CD4-positive, alpha-beta T cell (primary cell): ENCODE measurements at places on chromosomes 16 and 17.
A peak's percentile ranks its signal among the peaks of the same experiment; 100 is the strongest.

- DNase-seq = no peak
Observed at GRCh38 chr16:76038097-76038496, 239.1 kb upstream of the CNTNAP4 start.

DNA sequence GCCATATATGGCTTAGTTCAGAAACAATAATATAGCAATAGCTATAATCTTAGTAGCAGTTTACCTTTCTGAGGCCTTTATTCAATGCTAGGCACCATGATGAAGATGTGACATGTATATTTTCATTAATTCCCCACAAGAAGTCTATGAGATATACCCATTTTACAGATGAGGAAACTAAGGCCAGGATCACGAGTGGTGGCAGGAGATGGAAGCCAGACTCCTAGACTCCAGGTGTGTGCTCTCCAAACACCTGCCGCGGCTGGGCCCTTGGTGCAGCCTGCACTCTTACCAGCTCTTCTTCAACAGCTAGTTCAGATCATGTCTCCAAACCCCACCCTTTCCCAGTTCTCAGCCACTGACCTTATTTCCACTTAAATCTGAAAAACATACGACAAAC is 15.2 kb downstream of the NXPH3 start:
- DNase-seq = no peak

DNA sequence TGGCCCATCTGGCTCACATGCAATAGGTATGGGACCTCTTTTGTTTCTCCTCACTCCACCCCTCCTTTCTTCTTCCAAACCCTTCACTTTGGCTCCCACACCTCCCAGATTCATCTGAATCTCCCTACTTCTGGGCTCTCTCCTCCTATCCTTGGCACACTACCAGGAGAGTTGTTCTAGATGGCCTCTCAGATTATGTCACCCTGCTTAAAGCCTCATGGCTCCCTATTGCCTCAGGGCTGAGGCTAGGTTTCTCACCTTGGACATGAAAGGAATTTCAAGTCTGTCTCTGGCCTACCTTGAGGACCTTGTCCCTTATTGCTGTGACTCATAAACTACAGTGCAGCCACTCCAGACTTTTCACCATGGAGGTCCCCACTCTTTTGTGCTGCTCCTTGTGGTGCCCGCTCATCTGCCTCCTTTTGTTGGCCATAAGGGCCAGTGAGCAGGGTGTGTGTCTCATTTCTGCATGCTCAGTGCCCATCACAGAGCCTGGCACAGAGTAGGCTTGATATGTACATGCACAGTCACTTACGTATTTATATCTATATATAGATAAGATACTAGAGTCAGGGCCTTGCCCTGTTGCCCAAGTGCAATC is 1.0 kb upstream of the MFAP4 start:
- DNase-seq = no peak

GRCh38 chr17:47190243-47190642 is 1.1 kb upstream of the CDC27 start:
- no peak for DNase-seq

DNA sequence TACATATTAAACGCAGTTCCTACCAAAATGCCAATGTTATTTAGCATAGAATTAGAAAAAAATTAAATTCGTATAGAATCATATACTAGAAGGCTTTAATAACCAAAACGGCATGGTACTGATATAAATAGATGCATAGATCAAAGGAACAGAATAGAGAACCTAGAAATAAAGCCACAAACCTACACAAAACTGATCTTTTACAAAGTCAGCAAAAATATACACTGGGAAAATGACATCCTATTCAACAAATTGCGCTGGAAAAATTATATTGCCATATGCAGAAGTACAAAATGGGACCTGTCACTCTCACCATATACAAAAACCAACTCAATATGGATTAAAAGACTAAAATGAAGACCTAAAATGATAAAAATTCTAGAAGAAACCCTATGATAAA is 1882.6 kb downstream of the TP53TG3F start:
- no peak for DNase-seq

- DNase-seq = no peak
Observed at GRCh38 chr17:39643271-39643670, 6.3 kb downstream of the STARD3 start.

GRCh38 chr17:45675012-45675411 is 109.1 kb upstream of the CRHR1 start:
- DNase-seq = no peak

DNA sequence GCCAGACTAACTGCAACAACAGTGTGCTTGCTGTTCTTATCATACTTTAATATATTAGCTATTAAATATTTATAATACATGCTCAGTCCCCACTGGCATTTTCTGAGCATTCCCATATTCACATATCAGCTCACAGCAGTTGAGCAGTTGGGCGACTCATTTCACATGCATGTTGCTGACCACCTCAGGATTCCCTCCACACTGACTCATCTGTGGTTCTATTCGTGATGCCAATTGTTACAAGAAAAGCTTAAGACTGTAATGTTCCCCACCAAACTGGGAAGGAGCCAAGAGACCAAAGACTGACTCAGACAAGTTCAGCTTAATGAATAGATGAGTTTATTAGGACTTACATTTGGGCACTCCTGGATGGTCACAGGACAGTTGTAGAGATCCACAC is 100.3 kb upstream of the KIF2B start:
- no peak for DNase-seq

- DNase-seq = peak; percentile 62
Observed at GRCh38 chr16:31382485-31383161, 10.5 kb upstream of the ITGAD start.

- DNase-seq = peak; percentile 56
Observed at GRCh38 chr17:7220593-7221277, 997 bp downstream of the ACADVL start.

DNA sequence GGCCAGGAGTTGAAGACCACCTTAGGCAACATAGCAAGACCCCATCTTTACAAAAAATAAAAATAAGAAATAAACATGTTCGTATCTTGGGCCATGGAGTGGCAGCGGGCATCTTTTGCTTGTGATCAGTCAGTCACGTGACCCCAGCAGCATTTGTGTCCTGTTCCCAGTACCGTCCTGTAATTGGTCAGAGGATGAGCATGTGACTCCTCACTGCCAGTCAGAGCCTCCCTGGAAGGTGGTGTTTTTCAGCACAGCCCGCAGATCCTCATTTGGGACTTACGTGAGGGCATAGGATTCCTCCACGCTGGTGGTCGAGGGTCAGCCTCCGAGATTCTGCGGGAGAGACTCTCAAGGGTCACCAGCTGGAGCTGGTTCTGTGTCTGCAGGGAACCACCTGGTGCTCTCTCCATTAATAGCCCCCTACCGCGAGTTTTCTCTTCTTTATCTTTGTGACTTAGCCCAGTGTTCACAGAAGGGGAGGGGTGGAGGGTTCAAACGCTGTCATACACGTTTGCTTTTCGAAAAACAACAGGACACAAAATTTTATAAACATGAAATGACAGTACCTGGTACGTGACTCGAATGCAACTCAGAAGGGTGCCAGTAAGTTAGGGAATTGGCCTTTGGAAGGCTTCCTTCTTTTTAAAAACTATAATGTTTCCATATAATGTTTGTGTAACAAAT is 17.2 kb downstream of the MRC2 start:
- DNase-seq = no peak

GRCh38 chr16:11429823-11430222 is 84.6 kb downstream of the RMI2 start:
- DNase-seq = no peak

GRCh38 chr16:3652373-3653195 is 1.9 kb upstream of the DNASE1 start:
- no peak for DNase-seq

DNA sequence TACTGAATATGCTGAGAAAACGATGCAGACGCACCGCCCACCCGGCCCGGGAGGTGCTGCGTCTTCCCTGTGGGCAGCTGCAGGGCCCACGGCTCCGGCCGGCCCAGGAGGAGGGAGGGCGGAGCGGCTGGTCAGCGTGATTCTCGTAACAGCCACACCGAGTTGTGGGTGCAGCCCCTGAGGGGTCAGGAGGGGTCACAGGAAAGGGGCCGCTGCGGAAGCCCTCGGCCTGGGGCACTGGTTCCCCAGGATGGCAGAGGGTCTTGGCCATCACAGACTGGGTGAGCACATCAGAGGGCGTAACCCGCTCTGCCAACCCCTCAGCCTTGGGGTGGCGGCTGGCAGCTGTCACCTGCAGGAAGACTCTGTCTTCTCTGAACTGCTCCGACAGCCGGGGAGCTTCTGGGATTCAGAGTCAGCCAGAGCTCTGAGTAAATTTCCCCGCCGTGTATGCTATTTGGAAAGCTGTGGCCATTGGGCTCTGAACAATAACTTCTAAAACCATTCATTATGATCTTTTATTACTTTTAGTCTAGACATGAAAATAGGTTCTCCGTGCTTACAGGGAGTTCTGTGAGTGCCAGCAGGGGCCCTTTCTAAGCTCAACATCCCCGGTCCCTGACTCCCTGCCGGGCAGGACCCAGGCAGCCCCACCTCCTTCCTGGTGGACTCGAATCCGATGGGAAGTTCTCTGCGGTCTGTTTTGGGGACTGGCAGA is 87.4 kb upstream of the CHMP6 start:
- no peak for DNase-seq

DNA sequence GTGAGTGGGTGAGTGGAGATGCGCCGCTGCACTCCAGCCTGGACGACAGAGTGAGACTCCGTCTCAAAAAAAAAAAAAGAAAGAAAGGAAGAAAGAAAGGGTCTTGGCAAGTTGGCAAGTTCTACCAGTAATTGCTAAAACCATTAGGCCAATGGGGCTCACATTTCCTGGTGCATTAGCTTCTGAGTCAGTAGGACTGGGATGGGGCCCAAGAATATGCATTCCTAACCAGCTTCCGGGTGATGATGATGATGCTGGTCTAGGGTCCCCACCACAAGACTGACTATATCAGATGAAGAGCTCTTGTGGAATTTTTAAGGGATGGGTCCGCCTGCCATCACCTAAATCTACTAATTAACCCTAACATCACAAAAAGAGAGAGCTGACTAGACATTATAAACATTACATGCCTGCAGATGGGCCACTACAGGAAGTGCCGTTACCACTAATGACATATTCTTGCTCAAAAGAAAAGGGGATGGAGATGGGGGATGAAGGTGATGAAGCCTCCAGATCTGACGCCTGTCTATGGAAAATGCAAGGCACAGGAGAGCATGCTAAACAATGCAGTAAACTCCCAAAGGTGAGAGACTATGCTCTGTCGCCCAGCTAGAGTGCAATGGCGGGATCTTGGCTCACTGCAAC is 13.1 kb downstream of the MYH11 start:
- no peak for DNase-seq

- peak; percentile 60 for DNase-seq
Observed at GRCh38 chr16:29029168-29029994, 44.5 kb downstream of the LAT start.

DNA sequence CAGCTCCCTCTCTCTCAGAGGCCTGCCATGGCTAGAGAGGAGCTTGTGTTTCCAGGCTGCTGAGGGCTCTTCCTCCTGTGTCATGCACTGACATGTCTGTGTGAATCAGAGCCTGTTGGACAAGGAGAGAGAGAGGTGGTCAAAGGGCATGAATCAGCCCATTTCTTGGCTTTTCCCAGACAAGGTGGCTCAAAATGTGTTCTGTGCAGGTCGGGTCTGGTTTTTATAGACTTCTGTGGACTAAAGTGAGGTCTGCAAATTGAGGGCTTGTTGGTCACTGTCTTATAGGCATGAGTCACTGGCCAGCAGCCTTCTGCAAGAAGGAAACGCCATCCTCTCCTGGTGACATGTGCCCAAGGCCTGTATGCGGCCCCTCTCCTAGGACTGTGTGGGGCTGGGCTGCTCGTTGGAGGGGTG is 97.9 kb downstream of the FOXL1 start:
- no peak for DNase-seq

- peak; percentile 50 for DNase-seq
Observed at GRCh38 chr17:80760511-80760911, 215.9 kb downstream of the RPTOR start.

GRCh38 chr16:24119807-24120206 is 136.3 kb upstream of the CACNG3 start:
- DNase-seq = no peak

GRCh38 chr17:80986816-80987475 is 4.7 kb upstream of the CHMP6 start:
- DNase-seq = no peak

DNA sequence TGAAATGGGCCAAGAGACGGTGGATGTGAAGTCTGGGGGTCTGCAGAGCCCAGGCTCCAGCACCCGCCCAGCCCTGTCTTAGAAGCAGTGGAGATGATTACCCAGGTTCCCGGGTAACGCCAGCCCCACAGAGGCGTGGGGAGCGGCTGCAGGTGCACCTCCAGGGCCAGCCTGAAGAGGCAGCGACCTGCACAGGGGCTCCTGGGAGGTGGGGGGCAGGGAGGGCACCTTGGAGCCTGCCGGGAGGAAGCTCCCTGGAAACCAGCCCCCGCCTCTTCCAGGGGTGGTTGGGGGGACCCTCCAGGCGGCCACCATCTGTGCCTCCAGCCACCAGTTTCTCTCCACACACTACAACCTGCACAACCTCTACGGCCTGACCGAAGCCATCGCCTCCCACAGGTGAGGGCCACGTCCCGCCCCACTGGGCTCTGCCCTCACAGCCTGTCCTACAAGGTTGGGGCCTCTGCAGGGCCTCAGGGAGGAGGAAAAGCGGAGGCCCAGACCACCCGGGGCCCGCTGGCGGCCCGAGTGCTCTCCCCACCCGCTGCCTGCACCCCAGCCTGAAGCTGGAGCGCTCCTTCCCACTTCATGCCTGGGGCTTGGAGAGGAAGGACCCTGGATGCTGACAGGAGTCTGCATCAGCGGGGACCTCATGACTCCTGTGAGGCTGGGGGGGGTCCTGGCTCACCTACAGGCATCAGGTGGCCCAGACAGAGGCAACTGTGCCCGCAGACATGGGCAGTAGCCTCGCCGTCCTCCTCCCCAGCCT is 10.5 kb downstream of the GAA start:
- DNase-seq = no peak

- no peak for DNase-seq
Observed at GRCh38 chr17:50967795-50968194, 101.6 kb upstream of the TOB1 start.

- DNase-seq = no peak
Observed at GRCh38 chr16:19733551-19733950, 15.5 kb downstream of the IQCK start.

DNA sequence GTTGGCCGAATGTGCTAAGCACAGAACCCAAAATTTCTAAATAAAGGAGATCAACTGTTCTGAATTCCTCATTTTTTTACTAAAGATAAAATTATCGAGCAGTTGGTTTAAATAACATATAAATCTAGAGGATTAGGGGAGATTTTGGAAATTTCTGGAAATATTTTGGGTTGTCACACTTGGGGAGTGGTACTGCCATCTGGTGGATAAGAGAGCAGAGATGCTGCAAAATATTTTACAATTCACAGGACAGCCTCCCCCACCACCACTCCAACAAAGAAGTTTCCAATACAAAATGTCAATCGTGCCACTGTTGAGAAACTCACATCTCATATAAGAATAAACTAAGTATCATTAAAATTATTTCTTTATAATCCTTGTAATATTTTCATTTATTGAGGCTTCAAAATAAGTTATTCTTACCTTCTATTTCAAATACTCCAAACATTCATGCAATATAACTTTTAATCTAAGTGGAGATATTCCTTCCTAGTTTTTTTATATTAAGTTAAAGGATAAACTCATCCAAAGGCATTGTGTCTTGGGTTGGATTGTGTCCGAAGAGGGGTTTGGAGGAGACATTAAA is 17.0 kb upstream of the ABCA8 start:
- no peak for DNase-seq

GRCh38 chr16:84786605-84787262 is 33.1 kb upstream of the CRISPLD2 start:
- DNase-seq = no peak

GRCh38 chr16:21101631-21102420 is 48.8 kb downstream of the DNAH3 start:
- DNase-seq = no peak

- no peak for DNase-seq
Observed at GRCh38 chr16:15866451-15866850, 9.6 kb upstream of the MYH11 start.
